Fibroblast of pulmonary artery (primary cell): ENCODE measurements at places on chromosomes 2 and 18.
A peak's percentile ranks its signal among the peaks of the same experiment; 100 is the strongest.

GRCh38 chr2:149029307-149029965 is 9.1 kb upstream of the LYPD6B start:
- DNase-seq = no peak

GRCh38 chr2:37866171-37866934 is 58.7 kb upstream of the RMDN2 start:
- DNase-seq = no peak

GRCh38 chr2:190961918-190962487 is 52.0 kb downstream of the STAT1 start:
- DNase-seq = peak; percentile 50

- no peak for DNase-seq
Measured at GRCh38 chr2:181188605-181189004, 208.2 kb downstream of the UBE2E3 start.

DNA sequence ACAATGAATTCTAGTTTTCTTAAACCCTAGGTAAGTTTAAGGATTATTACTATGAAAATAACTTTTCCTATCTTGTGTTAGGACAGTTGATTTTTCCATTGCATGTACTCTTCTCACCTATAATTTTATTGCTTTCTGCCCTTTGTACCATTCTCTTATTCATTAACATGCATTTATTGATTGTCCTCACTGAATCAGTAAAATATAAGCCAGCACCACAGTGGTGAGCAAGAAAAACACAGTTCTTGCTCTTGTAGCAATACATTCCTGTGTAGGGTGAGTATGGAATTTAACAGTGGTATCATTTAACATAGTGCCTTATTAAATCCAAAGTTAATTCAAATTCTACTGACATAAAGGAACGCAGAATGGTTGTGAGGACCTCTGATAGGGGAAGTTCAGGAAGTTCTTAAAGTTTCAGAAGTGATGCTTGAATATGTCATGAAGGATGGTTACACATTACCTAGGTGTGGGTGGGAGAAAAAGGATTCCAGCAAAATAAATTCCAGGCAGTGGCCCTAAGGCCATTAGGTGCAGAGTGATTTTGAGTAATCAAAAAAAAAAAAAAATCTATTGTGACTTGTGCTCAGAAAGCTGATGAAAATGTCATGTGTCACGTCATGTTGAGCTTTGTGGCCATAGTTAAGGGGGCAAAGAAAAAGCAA is 104.7 kb upstream of the DSEL start:
- no peak for DNase-seq

DNA sequence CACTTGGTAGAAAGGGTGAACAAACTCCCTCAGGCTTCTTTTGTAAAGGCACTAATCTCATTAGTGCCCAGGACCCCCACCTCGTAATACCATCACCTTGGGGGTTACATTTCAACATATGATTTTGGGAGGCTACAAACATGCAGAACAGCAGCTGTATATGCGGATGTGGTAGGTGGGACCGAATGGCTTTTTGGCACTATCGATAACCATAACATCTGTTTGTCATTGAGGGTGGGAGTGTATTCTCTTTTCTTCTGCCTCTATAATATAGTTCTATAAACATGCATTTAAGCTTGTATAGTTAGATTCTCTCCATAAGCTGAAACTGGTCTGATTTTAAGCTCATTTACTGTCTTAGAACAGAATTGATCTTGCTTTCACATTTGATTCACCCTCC is 239.1 kb upstream of the BOD1L2 start:
- no peak for DNase-seq

- no peak for DNase-seq
Measured at GRCh38 chr18:46706968-46707367, 49.9 kb downstream of the ST8SIA5 start.

DNA sequence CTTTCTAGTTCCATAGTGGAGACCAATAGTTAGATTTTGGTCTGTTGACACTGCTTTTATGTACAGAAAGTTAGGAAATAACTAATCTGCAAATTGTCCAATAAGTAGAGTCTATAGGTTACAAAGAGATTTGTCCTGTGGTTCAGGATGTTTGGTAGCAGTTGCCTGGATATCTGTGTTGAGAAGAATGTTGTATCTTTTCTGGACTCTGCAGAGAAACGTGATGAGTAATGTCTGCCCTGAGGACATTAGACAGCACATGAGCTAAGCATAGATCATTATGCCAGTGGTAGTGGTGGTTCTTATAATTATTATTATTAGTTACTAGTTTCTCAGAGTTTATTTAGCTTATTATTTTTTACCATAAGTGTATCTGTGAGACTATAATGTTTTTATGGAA is 65.8 kb downstream of the ANKRD62 start:
- DNase-seq = peak; percentile 16

DNA sequence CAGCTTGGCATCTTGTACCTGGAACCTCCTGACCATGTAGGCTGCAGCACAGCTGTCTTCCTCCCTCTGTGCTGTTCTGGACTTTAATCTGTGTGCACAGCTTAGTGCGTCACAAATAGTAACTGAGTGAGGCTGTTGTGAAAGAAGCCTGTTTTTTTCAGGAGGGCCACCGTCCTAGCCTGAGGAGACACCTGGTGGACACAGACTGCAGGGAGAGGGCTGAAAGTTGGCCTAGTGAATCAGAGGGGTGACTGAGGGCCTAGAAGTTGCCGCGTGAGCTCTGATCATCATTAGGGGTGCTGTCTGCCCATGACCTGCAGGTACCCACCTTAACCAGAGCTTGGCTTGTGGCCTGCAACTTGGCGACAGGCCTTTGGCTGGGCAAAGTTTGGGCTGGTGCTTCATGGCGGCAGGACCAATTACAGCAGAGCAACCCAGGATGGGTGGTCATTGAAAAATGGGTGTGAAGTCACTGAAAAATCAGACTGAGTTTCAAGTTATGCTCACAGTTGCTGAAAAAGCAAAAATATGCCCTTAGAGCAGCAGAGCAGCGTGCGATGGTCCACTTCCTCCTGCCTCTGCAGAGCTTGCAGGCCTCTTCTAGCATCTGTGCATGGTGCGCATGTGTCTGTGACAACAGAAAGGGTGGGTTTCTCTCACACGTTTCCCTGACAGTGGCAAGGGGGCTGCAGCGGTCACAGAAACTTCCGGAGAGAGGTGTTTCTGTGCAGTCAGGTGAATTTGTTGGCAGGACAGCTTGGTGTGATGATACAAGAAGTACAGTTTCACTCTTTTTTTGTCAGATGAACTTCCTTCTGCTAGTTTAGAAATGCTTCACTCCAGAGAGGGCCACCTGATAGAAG is 9.6 kb downstream of the GDF7 start:
- no peak for DNase-seq

- DNase-seq = no peak
Measured at GRCh38 chr2:101828257-101828656, 130.8 kb downstream of the MAP4K4 start.

GRCh38 chr2:236887953-236888793 is 197.5 kb upstream of the COPS8 start:
- DNase-seq = peak; percentile 4

DNA sequence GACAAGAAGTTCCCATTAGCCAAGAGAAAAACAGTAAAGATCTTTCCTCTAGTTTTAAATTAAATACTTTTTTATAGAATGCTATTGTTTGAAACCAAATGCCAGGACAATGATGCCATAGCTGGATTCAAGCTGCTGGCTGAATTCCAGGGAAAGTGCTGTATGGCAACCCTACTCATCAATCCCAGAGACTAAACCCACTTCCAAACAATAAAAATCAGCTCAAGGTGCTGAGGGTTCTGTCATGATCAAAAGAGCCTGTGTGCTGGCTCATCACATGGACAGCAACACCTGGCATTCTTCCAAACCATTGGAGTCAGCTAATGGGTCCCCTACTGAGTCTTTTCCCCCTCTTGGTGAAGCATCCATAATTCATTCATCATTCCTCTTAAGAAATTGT is 53.7 kb upstream of the PARD3B start:
- peak; percentile 71 for DNase-seq

DNA sequence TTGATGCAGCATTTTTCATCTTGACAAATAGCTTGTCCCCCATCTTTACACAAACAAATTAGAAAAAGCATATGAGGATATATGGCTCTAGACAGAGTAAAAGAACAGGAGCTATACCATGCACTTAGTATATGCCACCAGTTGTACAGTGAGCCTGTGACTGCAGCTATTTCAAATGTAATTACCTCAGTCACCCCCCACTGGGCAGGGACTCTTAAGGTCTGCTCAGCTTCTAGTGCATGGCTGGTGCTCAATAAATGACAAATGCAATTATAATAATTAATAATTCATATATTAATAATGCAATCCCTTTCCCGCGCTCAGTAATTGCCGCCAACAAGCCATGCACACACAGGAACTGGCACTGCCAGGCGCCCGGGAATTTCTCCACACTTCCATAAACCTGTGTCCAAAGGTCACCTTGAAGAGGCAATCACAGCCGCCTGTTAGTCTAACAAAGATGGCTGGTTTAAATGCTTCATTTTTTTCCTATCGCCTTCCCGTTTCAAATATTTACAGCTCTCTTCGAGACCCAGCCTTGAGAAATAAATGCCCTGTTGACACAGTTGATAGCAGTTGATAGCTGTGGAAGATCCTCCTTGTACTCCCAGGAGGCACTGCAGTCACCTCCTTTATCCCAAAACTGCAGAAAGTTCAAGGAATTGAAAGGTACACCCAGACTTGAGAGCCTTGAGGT is 156.6 kb downstream of the INO80D start:
- DNase-seq = no peak

DNA sequence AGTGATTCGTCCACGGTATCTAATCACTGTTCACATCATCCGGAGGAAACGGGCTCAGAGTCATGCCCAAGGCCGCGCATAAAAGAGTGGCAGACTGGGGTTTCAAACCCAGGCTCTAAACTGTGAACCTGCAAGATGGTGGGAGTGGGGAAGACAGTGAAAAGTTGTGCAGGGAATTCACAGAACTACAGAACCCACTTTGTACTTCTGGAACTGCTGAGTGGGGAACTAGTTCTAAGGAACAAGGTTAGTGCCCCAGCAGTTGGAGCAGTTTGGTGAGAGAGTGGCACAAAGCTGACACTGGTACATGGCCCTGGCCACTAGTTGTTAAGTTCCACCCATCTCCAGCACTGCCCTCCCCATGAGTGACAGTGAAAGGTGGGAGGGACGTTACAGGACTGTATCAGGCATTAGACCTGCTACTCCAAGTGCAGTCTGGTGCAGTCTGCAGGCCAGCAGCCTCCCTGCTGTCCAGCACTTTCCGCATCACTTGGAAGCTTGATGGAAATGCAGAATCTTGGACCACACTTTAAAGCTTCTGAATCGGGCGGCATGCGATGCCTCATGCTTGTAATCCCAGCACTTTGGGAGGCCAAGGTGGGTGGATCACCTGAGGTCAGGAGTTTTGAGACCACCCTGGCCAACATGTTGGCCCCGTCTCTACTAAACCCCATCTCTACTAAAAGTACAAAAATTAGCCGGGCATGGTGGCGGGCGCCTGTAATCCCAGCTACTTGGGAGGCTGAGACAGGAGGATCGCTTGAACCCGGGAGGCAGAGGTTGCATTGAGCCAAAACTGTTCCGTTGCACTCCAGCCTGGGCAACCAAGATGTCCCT is 47.3 kb downstream of the C2orf42 start:
- DNase-seq = peak; percentile 61

- peak; percentile 72 for DNase-seq
Measured at GRCh38 chr2:169452080-169452479, 27.2 kb upstream of the BBS5 start.

DNA sequence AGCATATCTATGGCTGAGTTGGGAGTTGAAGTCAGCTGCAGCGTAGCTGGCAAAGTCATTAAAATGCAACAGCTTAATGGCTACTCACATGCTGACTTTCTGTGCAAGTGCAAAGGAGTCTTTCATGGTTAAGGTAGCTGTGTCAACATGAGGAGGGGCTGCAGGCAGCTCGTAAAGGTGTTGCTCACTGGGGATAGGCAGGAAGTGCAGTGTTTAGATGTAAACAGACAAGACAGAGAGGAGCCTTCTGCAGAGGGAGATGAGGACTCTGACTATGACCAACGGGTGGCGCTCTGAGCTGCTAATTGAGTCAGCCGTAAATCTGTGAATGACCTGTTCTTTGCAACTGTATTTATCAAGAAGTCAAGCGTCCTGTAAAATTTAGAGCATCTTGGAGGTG is 22.3 kb upstream of the CAVIN2 start:
- peak; percentile 53 for DNase-seq

DNA sequence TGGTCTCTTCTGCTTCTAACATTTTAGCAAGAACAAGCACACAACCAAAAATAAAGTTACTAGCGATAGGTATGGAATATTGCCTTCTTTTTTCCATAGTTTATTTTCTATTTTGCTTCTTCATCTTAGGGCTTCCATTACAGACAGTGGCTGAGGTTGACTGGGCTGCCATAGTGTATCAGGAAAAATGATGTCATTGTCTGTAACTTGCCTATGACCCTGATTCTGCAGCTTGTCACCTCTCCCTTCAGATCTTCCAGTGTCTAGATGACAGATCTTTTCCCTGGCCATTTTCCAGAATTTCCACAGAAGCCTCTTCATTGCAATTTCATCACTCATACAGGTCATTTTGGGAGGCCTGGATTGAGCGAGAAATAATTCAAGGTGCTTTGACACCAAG is 308.5 kb downstream of the EPHA4 start:
- no peak for DNase-seq

- DNase-seq = peak; percentile 36
Measured at GRCh38 chr18:35732636-35733035, 151.1 kb downstream of the GALNT1 start.
